Parietal lobe (tissue), 2 donors: ENCODE measurements at places on chromosomes 12 and 14. TPM values are rescaled to one million over a fixed set of nuclear protein-coding genes. Genes with fewer than 3 reads are reported as not detected.

CCDC196 gene
- not detected for total RNA-seq

KLRK1 gene
- total RNA-seq = 0.31 TPM

HVCN1 gene
- total RNA-seq = 6.9 TPM

VRK1 gene
- 53.5 TPM for total RNA-seq

MIPOL1 gene
- 33.8 TPM for total RNA-seq

FAM90A1 gene
- total RNA-seq = not detected
